Forelimb muscle (tissue), 1 donor: ENCODE measurements at places on chromosomes 5 and 9.

- DNase-seq = no peak
Observed at GRCh38 chr5:116564312-116564711, 10.3 kb downstream of the SEMA6A start.

GRCh38 chr9:112849363-112849922, 41.2 kb downstream of the SLC46A2 start:
- DNase-seq = no peak

DNA sequence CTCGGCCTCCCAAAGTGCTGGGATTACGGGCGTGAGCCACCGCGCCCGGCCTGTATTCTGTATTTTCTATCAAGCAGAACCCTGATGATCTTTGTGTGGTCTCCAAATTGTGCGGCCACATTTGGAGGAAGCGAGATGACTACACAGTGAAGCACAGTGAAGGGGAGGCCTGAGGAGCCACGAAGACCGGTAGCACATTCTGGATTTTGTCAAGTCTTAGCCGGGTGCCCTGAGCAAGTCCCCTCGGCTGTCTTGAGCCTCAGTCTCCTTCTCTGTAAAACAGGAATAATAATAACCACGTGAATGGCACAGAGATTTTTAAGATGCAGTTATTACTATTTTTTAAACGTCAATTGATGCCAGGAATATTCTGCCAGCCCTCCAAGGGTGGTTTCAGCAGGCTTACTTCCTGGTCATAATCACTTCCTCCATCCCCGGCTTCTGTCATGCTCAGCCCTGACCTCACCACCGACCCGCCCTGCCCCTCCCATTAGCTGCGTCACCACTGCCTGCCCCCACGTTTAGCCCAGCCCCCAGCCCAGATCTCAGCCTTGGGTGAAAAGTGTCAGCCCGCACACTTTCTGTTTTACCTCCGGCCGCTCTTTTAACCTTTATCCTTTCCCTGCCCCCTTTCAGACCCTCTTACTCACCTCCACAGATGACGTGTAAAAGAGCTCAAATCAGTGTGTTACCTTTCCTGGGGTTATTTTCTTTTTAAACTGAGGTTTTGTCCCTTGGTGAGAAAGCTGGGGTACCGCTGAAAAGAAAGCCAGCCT, 27.0 kb upstream of the ERGIC1 start:
- no peak for DNase-seq

- DNase-seq = no peak
Observed at GRCh38 chr9:137788561-137789294, 88.9 kb upstream of the CACNA1B start.

- DNase-seq = no peak
Observed at GRCh38 chr5:83848941-83849340, 128.3 kb upstream of the HAPLN1 start.

GRCh38 chr5:173775261-173776197, 112.6 kb upstream of the CPEB4 start:
- no peak for DNase-seq

DNA sequence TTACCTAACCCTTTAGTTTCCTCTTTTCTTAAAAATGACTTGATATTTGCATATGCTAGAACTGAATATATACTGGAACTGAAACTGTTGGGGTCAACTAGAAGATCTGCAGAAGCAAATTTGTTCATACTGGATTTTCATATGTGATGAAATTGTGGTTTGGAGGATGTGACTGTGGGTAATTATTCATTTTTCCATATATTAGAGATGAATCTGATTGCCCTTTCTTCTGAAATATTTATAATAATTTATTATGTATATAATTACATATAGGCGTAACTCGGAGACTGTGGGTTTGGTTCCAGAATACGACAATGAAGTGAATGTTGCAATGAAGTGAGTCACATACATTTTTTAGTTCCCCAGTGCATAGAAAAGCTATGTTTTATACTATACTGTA, 149.1 kb downstream of the ATP10B start:
- no peak for DNase-seq

- peak; percentile 57 for DNase-seq
Observed at GRCh38 chr5:82748688-82749460, 328.3 kb downstream of the TMEM167A start.

DNA sequence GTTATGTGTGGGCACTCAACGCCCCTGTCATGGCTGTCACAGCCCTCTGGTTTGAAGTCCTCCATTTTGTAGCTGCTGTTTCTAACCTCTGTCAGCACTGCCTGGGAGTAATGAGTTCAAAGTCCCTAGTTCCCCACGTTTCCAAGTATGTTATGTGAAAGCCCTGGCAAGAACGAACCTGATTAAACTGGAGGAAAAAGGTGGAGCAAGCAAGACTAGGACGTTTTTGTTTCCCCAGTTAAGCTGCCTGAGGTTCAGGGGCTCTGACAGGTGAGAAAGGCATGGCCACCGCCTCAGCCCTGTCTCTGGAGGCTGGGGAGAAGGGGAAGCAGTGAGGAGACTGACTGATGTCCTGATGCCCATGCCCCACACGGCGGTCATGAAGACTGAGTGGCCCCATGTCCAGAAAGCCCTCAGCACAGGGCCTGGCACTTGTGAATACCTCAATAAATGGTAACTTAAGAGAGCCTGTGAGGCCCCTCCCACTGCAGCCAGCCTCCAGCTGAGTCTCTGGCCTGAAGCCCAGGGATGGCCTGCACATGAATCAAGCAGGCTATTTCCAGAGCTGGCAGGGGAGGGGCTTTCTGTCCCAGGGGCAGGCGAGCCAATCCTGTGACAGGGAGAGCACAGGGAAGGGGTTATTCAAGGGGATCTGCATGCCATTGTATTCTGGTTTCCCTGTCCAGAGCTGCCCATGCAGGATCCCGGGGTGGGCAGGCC, 61.8 kb downstream of the PFDN1 start:
- DNase-seq = no peak

DNA sequence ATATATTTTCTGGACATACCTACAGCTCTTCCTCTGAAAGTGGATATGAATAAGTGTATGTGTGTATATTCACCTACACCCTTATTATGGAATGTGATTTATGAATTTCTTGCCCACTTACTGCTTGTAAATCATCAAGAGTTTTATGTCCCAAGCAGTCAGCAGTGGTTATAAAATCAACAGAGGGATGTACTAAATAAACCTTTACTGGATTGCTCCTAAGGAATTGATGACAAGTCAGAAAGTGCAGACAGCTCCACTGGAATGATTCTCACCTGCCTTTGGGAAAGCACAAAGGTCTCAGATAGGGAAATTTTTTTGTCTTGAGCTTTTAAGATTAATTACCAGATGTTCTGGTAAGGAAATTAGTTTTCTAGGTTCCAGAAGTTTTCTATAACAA, 9.3 kb downstream of the TMEM174 start:
- DNase-seq = no peak

DNA sequence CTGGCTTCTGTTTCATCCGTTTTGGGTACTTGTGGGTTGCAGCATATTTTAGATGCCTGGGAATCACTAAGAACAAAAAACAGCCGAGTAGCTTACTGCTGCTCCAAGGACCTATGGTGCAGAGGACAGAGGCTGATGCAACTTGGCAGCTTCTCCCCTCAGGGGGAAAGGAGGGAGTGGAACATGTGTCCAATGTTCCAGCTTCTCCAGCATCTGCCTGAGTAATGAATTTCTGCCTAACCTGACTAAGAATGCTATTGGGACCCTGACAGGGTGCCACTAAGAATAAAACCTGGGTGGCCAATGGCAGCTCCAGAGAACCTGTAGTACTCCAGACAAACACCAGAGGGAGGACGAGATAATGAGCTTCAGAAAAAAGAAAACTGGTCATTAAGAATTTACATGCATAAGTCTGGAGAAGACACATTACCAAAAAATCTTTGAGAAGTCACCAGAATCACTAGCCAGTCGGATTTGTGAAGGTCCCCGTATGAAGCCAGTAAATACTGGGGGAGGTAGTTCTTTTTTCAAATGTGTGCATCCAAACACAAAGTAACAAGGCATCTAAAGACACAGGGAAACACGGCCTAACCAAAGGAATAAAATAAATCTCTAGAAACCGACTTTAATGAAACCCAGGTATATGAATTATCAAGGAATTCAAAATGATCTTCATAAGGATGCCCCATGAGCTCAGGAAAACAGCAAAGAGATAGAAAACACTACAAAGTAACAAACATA, 293.5 kb downstream of the HINT1 start:
- peak; percentile 22 for DNase-seq

- DNase-seq = no peak
Observed at GRCh38 chr9:7028591-7028990, 270.8 kb downstream of the KDM4C start.

DNA sequence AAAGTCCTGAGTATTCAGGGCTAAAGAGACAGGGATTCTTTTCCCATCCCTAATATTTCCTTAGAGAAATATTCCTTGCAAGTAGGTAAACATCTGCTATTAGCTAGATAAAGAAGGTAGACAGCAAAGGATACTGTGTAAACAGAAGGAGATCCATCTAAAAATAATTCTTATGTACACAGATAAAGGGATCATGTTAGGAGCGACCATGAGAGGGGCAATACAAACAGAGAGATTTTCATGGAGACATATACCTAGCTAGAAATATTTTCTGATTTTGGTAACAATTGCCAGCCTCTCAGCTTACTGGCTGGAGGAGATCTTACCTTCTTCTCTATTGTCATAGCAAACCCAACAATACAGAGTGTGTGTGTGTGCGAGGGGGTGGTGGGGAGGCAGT, 184.6 kb upstream of the DMAC1 start:
- DNase-seq = no peak

- no peak for DNase-seq
Observed at GRCh38 chr9:95710446-95710845, 165.0 kb upstream of the ERCC6L2 start.

DNA sequence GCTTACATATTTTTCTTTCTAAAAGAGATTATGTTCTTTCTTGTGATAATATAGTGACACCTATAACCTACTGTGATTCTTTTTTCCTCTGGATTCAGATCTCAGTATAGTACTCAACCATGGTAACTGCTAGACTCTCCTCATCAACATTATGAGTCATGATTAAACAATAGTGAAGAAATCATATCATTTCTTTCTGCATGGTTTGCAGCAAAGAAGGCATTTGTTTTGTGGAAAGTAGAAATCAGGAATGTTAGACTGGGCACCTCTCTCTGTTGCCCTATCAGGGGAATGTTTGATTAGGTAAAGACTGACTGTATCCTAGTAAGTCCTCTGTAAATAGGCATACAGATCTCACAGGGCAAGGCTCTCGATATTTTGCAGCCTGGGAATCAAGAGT, 25.6 kb upstream of the SMC2 start:
- no peak for DNase-seq

DNA sequence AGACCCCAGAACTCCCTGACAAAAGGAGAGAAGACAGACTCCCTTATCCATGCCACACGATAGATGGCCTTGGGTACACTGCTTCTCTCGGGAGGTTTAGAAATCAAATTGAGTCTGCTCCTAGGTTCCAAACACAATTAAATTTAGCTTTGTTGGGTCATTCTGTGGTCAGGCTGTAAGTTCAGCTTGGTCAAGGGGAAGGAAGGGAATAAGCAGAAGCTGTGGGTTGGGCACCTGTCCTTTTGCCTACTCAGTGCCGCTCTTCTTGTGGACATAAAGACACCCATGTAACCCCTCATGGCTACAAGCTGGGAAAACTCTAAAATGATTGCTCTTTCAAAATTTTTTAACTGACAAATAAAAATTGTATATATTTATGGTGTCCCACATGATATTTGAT, 19.1 kb upstream of the AK3 start:
- DNase-seq = no peak

DNA sequence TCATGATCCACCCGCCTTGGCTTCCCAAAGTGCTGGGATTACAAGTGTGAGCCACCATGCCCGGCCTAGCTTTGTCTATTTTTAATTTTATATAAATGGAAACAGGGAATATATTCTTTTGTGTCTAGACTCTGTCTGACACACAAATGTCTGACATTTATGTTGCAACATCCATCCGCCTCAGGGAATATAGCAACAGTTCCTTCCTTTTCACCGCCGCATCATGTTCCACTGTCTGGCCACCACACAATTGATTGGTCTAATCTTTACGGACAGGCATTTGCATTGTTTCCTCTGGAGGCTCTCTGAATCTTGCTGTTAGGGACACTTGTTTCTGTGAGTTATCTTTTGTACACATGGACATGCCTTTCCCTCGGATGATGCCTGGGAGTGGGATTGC, 20.1 kb upstream of the TBC1D9B start:
- no peak for DNase-seq

DNA sequence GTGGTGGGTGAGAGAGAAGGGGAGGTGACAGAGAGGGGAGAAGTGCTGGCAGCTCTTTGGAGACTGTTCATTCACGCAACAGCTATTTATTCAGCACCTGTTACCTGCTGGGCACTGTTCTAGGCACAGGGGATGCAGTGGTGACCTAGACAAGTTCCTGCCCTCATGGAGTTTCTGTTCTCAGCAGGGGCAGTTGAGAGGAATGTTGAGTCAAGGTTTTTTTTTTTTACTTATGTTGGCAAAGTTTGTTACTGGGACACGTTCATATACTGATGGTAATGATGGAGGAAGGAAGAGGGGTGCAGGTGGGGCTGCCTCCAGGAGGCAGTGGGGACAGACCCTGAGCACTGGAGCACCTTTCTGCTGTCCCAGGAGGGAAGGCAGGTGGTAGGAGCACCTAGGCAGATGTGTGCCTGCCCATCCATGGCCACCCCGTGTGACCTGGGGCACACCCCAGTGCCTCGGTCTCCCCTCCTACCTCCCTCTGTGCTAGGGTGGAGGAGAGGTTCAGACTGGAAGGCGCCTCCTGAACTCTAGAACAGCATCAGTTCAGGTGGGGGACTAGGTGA, 49.4 kb upstream of the SLC25A51 start:
- no peak for DNase-seq

DNA sequence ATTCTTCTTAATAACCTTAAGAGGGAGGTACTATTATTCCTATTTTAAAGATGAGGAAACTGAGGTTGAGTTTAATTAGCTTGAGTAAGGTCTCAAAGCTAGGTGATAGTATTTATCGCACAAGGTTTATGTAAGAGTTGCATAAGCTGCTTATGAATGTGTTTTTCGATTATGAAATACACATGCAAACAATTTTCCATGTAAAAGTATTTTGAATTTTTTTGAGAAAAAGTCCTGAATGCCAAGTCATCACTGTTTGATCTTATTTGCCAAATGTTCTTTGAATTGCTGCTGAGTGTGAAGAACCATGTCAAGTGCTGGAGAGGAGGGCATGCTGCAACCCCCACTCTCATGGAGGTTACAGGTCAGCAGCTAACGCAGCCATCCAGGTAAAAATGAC, 174.4 kb downstream of the CARTPT start:
- no peak for DNase-seq

DNA sequence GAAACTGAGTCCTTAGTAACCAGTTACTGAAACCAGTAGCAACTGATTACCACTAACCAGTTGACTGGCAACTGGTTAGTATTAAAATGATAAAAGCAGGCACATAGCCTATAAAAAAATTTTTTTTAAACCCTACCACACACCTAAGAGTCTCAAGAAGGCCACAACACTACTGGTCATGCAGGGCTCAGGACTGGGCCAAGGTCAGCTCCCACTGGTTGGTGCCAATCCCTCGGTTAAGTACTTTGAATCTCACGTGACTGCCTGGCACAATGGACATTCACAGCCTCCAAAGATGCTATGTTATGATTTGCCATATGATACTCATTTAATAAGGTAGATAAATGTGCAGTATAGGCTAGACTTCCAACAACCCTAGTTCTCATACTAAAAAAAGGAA, 8.5 kb downstream of the ANKH start:
- no peak for DNase-seq
